CD4-positive, alpha-beta T cell treated with Interleukin-4 for 4 hours (primary cell): ENCODE measurements at places on chromosomes 5 and 9.

DNA sequence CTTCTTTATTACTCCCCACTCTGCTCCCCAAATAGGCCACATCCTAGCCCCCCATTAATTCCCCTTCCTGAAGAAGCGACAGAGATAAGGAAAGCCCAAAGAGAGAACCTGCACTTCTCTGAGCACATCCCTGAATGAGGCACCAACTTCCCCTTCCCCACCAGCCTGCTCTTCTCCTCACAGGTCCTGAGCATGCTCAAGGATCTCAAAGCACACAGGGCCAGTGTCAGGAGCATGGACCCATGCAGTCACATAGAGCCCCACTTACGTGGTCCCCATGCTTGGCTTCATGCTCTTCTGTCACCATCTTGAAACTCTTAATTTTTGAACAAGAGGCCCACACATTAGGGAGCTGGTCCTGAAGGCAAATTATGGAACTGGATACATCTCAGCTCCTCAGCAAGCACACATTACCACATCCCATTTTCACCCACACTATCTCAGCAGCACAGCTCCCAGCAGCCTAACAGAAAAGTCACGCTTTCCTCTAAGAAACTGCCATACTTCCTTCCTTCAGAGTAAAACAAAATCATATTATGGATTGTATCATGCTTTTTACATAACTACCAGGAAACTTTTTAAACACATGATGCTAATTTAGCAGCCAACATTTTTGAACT lies 99.8 kb downstream of the NFIB start:
- no peak for DNase-seq

GRCh38 chr5:149240354-149240998 lies 31.2 kb upstream of the AFAP1L1 start:
- DNase-seq = peak; percentile 47

DNA sequence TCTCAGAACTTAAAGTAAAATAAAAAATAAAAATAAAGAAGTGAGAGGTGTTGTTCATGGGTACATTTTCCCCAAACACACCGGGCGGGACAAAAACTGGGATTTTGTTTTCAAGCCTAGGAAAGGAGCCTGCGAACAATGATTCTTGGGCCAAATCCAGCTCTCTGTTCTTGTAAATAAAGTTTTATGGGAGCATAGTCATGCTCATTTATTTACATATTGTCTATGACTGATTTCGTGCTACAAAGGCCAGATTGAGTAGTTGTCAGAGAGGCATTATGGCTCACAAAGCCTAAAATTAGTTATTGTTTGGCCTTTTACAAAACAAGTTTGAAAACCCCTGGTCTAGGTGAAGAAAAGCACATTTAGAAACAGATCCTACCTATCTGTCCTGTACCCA lies 821.0 kb upstream of the GRAMD2B start:
- DNase-seq = no peak

DNA sequence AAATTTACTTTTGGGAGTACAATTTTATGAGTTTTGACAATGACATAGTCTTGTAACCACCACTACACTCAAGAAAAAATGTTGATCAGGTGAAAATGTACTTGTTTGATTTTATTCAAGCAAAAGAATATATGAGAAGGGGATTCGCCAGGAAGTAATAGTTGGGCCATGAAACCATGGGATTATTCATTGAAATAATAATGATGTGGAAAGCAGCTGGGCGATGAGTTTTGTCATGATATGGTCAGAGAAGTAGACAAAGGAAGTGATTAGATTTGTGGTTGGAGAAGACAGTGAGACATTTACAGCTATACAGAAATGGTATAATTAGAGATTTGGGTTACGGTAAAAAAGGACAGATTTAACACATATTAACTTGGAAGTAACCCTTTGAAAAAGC lies 11.2 kb downstream of the HMGCR start:
- DNase-seq = no peak

- no peak for DNase-seq
Measured at GRCh38 chr5:23035555-23036090, 182.5 kb upstream of the CDH12 start.

DNA sequence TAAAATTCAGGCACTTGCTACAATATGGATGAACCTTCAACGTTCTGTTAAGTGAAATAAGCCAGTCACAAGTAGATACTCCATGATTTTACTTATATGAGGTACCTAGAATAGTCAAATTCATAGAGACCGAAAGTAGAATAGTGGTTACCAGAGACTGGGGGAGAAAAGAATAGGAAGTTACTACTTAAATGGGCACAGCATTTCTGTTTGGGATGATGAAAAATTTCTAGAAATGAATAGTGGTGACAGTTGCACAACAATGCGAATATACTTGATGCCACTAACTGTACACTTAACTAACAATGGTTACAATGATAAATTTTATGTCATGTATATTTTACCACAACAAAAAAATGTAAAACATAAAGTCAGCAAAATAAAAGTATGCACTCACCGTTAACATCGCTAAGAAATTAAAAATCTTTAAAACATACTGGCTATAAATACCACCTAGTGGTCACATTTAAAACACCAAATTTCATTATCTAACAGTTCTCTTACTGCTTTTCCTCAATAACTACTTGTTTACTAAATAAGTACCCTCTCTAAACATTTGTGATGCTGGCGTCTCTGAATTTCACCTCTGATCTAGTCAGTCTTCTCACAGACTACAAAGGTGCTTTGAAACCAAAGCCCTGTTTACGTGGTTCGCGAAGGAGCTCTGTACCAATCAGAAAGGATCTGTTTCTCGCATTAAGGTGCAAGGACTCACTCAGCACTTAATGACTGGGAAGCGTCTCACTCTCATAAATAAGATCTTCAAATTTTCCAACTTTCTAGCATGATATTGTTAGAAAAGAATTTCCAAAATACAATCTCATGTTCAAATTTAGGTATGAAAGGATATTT lies 22.7 kb downstream of the KIF3A start:
- DNase-seq = peak; percentile 13
